ENCODE measurements at places on chromosomes 1 and 21. TPM values are rescaled to one million over a fixed set of nuclear protein-coding genes. Genes with fewer than 3 reads are reported as not detected.

GOLT1A gene
- not detected for total RNA-seq

CALML6 gene
- total RNA-seq = 0.19 TPM

PDE9A gene
- 1.3 TPM for total RNA-seq

ANKRD34A gene
- total RNA-seq = 0.28 TPM

A3GALT2 gene
- not detected for total RNA-seq

VWA1 gene
- 9.0 TPM for total RNA-seq

RXFP4 gene
- total RNA-seq = under 0.01 TPM

BNIPL gene
- 0.38 TPM for total RNA-seq

FLG2 gene
- not detected for total RNA-seq

NBPF26 gene
- 19.4 TPM for total RNA-seq

IFNLR1 gene
- total RNA-seq = under 0.01 TPM

PTGER3 gene
- 0.77 TPM for total RNA-seq

OR2AK2 gene
- not detected for total RNA-seq

SMYD3 gene
- total RNA-seq = 28.0 TPM

MX2 gene
- total RNA-seq = 4.2 TPM

TEX38 gene
- not detected for total RNA-seq

RIMS3 gene
- 0.85 TPM for total RNA-seq

ACTN2 gene
- 0.56 TPM for total RNA-seq

NKAIN1 gene
- total RNA-seq = under 0.01 TPM

OXCT2 gene
- total RNA-seq = 1.7 TPM
